ENCODE measurements at places on chromosomes 5 and 9. TPM values are rescaled to one million over a fixed set of nuclear protein-coding genes. Genes with fewer than 3 reads are reported as not detected.

The GMCL2 gene
- total RNA-seq, result not detected

The C9orf152 gene
- total RNA-seq, result 0.08 TPM

The SPINK7 gene
- total RNA-seq, result not detected

The STK32A gene
- 0.33 TPM for total RNA-seq

The PCDHGC3 gene
- total RNA-seq, result 6.8 TPM

The GNG10 gene
- total RNA-seq, result 72.1 TPM

The NTRK2 gene
- total RNA-seq, result 0.03 TPM

The B4GALT1 gene
- 173 TPM for total RNA-seq

The PAXX gene
- total RNA-seq, result 72.0 TPM

The GABRA6 gene
- not detected for total RNA-seq

The ZBED3 gene
- 4.5 TPM for total RNA-seq

The GOLGA2 gene
- total RNA-seq, result 43.4 TPM

The SQSTM1 gene
- total RNA-seq, result 1,364 TPM

The ABO gene
- not detected for total RNA-seq

The PLK2 gene
- 109 TPM for total RNA-seq

The PLCXD3 gene
- 0.48 TPM for total RNA-seq

The PRDM9 gene
- not detected for total RNA-seq

The FCN2 gene
- not detected for total RNA-seq

The RALGPS1 gene
- total RNA-seq, result 1.6 TPM

The MRPL41 gene
- 84.9 TPM for total RNA-seq
